ENCODE measurements at places on chromosomes 1 and 21.

DNA sequence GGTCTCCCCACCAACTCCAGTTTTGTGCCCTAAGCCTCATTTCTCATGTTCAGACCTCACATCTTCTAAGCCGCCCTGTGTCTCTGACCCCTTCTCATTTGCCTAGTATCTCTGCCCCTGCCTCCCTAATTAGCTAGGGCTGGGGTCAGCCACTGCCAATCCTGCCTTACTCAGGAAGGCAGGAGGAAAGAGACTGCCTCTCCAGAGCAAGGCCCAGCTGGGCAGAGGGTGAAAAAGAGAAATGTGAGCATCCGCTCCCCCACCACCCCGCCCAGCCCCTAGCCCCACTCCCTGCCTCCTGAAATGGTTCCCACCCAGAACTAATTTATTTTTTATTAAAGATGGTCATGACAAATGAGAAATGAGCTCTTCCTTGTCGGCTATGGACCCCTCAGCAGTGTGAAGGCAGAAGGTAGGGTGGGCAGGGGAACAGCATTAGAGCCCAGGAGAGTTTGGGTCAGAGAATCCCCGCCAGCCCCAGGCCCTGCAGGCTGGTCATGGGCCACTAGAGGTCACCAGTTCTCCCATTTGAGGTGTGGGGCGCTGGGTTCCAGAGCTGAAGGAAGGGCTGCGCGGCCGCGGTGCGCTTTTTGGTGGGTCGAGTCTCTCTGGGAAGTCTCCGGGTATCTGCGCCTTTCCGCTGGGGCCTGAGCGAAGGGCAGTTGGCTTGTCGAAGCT lies 11.5 kb downstream of the ADAMTSL4 start:
- peak; percentile 86 for DNase-seq

DNA sequence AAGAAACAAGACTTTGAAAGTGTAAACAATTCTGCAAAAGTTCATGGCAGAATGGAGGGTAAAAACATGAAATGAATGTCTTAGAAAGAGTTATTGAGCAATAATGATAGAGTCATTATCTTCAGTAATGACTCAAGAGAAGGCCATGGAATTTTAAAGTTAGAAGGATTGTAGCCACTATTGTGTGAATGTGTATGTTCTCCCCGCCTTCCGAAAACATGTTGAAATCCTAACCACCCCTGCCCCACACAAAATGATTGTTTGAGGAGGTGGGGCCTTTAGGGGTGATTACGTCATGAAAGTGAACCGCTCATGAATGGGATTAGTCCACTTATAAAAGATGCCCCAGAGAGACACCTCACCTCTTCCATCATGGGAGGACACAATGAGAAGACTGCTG lies 93.8 kb upstream of the CCDC190 start:
- no peak for DNase-seq

DNA sequence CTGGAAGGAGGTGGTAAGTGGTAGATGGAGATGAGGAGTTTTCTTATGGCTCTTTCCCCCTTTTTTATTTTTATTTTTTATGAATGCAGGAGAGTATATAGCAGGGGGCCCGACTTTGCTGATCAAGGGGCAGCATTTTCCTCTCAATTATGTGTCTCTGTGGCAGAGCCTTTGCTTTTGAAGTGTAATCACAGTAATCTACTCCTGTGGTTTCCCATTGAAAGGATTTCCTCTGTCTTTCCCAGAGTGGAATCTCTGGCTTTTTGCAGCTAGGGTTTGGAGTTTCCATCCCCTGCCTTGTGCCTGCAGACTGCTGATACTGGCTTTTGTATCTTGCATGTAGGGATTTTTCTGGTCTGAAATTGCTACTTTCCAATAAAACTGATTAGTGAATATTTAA lies 29.1 kb downstream of the ARID1A start:
- no peak for DNase-seq

DNA sequence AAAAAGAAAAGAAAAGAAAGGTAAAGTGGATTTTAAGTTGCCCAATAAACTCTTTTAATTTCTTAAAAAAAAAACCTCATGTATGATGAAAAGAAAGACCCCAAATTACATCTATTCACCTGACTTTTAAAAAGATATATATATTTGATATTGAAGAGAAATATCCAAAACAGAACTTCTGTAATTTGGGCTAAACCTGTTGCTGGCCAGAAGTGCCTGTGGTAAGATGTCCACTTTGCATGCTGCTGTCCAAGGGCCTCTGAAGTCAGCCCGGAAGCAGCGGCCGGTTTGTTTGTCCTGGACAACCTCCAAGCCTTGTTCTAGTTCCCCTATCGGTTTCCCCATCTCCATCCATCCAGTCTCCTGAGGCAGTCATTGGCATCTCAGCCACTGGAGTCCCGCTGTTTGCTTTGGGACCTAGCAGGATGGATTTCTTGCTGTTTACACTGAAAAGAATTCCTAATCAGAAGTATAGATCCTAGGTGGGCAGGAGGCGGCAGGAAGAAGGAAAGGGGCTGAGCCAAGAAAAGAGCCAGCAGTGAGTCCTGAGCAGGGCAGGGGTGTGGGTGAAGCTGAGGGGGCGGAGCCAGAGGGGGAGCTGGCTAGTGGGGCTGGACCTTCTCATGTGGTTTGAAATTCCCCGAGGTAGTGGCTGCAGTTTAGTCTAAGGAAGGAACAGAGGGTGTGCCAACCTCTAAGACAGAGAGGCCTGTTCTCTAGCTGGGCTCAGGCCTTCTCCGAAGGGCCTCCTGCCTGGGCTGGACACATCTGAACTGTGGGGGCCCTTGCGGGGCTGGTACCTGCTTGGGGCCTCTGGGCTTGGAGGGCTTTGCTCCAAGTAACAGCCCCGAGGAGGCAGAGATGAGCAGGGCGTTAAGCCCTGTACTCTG lies 3.3 kb downstream of the NCMAP start:
- peak; percentile 47 for DNase-seq

GRCh38 chr1:25573961-25574360 lies 30.6 kb downstream of the LDLRAP1 start:
- no peak for DNase-seq

DNA sequence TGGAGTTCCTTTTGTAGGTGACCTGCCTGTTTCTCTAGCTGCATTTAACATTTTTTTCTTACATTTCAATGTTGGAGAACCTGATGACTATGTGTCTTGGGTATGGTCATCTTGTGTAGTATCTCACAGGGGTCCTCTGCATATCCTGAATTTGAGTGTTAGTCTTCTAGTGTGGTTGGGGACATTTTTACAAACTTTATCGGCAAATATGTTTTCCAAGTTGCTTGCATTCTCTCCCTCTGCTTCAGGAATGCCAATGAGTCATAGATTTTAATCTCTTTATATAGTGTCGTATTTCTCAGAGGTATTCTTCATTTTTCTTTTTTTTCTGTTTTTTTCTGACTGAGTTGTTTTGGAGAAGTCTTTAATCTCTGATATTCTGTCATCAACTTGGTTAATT lies 684.0 kb downstream of the NCAM2 start:
- DNase-seq, result no peak

- no peak for DNase-seq
Observed at GRCh38 chr1:34618381-34618780, 136.5 kb upstream of the GJB5 start.

DNA sequence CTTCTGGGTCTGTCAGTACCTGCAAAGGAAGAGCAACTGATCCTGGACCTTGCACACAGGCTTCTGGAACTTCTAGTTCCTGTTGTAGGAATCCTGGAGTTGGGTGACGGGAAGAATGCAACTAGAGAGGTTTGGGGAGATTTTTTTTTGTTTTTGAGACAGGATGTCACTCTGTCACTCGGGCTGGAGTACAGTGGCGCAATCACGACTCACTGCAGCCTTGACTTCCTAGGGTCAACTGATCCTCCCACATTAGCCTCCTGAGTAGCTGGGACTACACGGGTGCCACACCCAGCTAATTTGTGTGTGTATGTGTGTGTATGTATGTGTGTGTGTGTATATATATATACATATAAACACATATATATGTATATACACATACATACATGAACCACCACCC lies 18.8 kb downstream of the ENTREP3 start:
- DNase-seq, result no peak

DNA sequence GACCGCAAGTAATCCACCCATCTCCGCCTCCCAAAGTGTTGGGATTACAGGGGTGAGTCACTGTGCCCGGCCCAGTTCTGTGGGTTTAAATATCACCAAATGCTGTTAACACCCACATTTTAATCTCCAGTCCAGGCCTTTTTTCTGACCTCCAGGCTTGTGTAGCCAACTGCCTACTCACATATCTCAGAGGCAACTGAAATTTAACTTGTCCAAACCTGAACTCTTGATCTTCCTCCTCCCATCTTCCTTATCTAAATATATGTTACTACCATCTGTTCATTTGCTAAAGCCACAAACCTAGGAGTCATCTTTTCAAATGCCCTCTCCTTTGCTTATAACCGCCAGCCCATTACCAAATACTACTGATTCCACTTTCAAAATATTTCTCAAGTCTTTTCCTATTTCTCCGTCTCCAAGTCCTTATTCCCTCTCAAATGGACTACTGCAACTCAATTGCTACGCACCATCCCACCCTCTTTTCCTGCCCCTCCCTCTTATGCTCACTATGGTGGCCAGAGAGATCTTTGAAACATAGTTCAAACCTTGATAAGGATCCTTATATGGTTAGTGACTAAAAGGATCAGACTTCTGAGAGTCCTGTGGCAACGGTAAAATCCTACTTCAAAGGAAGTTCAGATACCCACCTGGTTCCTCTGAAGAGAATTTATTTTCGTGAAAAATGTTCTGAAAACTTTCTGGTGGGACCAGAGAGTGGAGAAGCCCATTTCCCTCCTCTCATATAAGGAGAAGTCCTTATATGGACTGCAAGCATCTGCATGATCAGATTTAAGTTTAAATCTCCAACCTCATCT lies 78.5 kb upstream of the CDC42BPA start:
- DNase-seq, result no peak

DNA sequence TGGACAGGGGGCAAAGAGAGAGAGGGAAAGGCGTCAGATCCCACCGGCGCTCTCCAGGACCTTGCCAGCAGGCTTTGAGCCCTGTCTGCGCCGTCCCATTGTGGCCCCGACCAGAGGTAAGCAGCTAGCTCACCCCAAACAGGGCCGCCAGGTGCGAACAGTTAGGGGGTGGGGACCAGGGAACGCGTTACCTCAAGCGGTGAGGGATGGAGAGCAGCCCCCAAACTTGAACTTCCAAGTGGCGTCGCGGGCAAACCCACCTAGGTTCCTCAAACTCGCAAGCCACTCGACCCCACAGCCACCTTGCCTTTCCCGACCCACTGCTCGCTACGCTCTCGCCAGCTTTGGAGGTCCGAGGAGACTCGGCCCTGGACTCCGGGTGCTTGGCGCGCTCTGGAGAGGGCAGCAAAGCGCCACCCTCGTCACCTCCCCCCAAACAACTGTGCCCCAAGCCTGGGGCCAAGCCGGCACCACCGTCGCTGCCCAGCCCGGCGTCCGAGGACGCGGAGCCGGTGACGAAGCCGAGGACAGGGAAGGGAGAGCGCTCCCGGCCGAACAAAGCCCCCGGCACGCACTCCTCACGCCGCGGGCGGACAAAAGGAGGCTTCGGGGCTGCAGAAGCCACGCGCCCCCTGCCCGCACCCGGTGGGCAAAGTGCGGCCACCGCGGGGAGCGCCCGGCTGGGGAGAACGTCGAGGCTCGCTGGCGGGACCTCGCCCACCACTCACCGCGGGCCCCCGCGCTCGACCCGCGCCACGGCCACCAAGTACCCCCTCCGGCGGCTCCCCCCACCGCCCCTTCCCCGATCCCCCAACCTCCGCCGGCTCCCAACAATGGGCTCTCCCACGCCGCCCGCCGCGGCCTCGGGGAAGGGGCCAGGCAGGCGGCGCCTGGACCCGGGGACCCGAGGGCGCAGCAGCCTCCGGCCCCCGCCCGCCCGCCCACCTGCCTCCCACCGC lies 976 bp downstream of the SSBP3 start:
- DNase-seq, result no peak

DNA sequence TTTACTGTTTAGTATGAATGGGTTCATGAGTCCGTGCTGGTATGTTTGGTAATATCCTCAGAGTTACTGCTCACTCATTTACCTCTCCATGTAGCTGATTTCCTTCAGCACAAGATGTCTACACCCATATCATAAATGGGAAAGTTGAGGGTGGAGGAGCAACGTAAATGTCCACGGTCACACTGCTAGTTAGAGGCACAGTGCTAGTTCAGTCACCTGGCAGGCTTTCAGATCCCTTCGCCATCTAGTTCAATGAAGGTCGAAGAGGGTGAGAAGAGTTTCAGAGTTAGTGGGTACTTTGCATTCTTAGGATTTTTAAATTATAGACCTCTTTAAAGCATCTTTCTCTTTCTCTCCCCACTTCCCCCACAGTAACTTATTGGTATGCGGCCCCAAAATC lies 218.8 kb downstream of the ZP4 start:
- DNase-seq, result no peak

DNA sequence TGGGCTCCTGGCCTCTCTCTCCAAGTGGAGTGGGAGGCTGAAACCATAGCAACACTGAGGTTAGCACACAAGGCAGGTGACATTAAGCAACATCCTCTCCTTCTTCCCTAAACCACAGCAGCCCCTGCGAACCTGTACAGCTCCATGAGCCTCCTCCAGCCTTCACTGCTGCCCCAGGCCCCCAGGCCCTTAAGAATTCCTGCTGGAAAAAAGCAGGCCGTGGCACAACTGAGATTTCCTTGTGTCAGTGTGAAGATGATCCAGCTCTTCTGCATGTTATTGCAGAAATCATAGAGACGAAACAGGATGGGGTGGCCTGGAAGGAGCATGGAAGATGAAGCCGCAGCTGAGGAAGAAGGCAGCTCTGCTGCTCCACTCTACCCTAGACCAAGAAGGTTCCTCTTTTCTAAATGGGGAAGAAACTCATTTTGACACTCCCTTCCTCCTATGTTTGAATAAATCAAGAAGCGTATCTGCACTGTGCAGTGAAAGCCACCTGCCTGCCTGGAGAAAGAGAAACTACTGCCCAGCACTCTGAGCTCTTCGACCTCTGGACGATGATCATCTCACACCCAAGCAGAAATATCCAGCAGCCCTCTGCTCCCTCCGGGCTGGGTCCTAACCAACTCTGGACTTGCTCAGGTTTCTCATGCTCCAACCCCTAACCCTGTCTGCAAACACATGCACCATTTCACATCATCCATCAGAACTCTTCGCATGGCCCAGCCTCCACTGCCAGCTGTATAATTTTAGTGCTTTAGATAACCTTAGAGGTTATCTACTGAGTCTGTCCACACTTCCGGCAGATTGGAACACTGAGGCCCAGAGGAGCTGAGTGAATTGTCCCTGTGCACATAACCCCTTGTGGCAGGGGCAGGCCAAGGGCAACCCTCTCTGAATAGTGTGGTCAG lies 20.7 kb downstream of the SH3BP5L start:
- DNase-seq, result no peak

DNA sequence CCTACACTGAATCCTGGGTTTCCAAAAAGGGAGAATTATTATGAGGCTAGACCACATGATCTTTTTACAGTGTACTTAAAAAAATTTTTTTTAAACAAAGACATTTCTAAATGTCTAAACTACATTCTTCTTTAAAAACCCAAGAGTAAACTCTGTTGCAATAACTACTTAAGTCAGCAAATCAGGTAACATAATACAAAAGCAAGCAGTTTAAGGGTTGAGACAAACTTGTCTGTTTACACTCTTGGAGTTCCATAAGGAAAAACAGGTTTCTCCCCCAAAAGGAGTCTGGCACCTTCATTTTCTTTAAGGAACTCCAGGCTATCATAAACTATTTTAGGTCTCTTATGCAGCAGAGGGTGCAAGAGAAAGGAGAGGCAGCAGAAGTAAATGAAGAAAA lies 12.5 kb upstream of the ANKRD45 start:
- no peak for DNase-seq

GRCh38 chr1:157798211-157798610 lies 21.3 kb upstream of the FCRL2 start:
- DNase-seq, result no peak
